ENCODE measurements at places on chromosomes 1 and 21. TPM values are rescaled to one million over a fixed set of nuclear protein-coding genes. Genes with fewer than 3 reads are reported as not detected.

DNA sequence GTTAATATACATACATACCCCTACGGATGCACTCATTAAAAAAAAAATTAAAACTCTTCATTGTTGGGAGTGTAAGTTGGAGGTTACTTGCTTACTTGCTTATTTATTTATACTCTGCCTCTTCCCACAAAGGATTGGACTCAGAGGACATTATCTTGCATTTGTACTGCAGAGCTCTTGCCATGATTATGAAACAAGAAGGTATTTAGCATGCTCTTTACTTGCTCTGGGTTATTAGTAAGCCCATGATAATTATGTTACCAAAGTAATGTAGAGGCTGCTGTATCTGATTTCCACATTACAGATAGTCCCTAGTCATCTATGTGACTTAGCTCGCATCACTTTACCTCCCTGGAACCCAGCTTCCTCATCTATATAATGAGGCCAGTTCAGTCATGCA lies 355.1 kb upstream of the PTBP2 start:
- DNase-seq, result no peak

DNA sequence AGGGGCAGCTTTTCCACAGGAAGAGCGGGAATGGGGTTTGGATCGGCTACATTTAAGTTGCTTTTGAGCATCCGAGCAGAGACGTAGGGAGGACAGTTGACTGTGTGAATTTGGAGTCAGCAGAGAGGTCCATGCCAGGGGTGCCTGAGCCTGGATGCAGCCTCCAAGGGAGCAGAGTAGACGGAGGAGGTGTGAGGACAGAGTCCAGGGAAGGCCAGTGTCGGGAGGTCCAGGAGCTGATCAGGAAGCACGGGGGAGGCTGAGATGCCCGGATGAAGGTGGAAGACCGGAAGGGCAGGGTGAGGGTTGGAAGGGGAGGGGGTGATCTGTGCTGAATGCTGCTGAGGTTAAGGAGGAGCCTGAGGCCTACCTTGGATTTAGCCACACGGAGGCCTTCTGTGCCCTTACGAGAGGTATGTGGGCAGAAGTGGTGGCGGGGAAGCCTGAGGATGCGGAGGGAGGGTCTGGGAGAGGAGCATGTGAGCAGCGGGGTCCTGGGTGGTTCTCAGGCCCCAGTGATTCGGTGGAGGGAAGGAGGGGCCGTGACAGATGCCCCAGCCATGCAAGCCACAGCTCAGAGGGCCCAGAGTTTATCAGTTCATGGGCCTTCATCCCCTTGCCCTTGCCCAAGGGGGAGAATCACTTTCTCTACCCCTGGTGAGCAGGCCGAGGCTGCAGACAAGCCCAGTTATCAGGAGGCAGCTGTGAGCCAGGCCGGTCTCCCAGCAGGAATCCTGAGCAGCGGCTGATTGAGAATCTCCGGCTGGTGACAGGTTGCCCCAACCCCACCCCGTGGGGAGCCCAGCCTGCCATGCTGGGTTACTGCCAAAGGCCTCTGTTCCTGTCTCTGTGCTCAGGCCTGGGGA lies 54.0 kb upstream of the ACTL8 start:
- no peak for DNase-seq

- DNase-seq, result no peak
Observed at GRCh38 chr1:37932759-37933158, 14.1 kb downstream of the INPP5B start.

GRCh38 chr1:43600033-43601020 lies 49.6 kb upstream of the KDM4A start:
- no peak for DNase-seq

DNA sequence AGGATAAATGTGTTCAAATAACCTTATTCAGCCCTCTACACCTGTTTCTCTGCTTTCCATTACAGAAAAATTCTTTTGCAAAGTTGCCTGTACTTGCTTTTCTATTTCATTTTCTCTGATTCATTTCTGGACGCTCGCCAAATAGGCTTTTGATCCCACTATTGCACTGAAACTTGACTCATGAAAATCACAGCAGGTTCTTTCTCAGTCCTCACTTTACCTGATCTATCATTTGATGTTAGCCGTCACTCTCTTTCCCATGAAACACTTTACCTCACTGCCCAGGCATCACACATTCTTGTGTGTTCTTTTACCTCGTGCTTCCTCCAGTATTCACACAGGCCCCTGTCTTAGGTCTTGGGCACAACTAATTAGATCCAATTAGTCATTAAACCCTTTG lies 26.2 kb downstream of the HSPA13 start:
- no peak for DNase-seq

Gene IKBKE
- 2.1 TPM for total RNA-seq
